Regular cardiac myocyte (primary cell): ENCODE measurements at places on chromosomes 13 and 19. TPM values are rescaled to one million over a fixed set of nuclear protein-coding genes. Genes with fewer than 3 reads are reported as not detected.

TNFSF9 gene
- total RNA-seq = 0.19 and 1.1 TPM in 2 replicates

GPX4 gene
- total RNA-seq = 187 and 281 TPM in 2 replicates

URAD gene
- not detected in 2 replicates for total RNA-seq

RDH8 gene
- total RNA-seq = not detected in 2 replicates

ZNF563 gene
- total RNA-seq = 4.2 and 8.2 TPM in 2 replicates

ZNF493 gene
- 5.2 and 12.7 TPM in 2 replicates for total RNA-seq

APC2 gene
- total RNA-seq = 0.19 and 0.28 TPM in 2 replicates

ZBTB32 gene
- total RNA-seq = not detected in 2 replicates

CLEC4G gene
- not detected in 2 replicates for total RNA-seq

NPHS1 gene
- total RNA-seq = not detected in 2 replicates

HSH2D gene
- total RNA-seq = not detected in 2 replicates
